ENCODE measurements at places on chromosomes 5 and 9.

DNA sequence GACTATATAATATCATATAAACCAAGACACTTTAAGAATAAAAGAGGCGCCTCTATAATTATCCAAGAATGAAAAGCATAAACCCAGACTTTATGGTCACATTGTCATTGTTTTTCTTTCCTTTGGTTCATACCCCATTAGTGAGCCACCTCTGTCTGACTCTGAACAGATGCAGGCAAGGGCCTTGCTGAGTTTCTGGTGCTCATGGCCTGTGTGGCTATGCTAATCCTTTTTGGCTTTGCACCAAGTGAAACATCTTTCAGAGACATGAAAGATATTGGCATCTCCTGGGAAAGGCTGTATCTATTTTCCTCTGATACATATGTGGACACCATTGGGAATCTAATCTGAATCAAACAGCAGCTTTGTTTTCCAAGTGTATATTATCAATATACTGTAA is 222.5 kb downstream of the CHSY3 start:
- H3K27ac ChIP-seq = no peak overlapping the region
- H3K4me1 ChIP-seq = no peaks in the 10 kb centered on the region
- no peak overlapping the region for H3K4me3 ChIP-seq
- DNase-seq = no peak
- H3K36me3 ChIP-seq = no peaks in the 10 kb centered on the region

GRCh38 chr9:34591248-34591916 is 1.9 kb upstream of the CNTFR start:
- H3K27ac ChIP-seq = no peak overlapping the region
- H3K36me3 ChIP-seq = no peaks in the 10 kb centered on the region
- peaks cover 84% of the 10 kb centered on the region for H3K27me3 ChIP-seq
- DNase-seq = peak; percentile 77
- H3K4me3 ChIP-seq = peak overlapping the region; percentile 68

DNA sequence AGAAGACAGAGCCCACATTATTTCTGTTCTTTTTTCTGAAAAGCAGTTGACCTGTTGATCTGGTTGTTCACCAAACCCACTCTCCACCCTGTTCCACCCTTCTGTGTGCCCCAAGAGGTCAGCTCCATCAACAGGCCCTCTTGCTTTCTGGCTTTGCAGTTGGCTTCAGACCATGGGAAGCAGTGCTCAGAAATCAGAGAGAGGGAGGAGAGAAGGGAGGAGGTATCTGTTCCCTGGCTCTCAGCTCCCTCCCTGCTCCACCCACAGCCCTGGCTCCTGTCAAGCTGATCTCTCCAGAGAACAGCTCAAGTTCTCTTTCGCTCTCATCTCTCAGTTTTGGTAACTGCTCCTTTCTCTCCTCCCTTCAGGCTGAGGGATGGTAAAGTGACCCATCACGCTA is 144.2 kb upstream of the RAI14 start:
- DNase-seq = peak; percentile 42
- no peaks in the 10 kb centered on the region for H3K36me3 ChIP-seq
- H3K27me3 ChIP-seq = no peaks in the 10 kb centered on the region

- peaks cover 2% of the 10 kb centered on the region for H3K4me1 ChIP-seq
- no peaks in the 10 kb centered on the region for H3K36me3 ChIP-seq
Measured at GRCh38 chr9:38277601-38278200, 114.8 kb upstream of the ALDH1B1 start.

DNA sequence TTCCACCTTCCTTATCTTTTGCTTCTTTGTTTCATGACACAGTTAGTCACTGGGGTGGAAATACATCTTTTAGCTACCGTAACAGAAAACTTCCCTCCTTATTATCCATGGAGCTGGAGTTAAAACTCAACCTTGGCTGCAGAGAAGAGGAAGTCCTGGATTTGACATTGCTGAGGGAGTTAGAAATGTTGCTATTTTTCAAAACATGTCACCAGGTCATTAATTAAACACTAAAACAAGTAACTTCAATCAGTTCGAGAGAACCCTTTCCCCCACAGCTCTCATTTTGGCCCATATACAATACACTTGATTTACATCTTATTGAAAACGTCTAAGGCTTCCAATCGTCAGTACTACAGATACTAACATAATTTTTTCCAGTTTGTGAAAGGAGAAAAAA is 237.9 kb upstream of the CD180 start:
- no peaks in the 10 kb centered on the region for H3K4me1 ChIP-seq
- H3K27me3 ChIP-seq = no peaks in the 10 kb centered on the region
- no peak overlapping the region for H3K4me3 ChIP-seq
- no peak for DNase-seq
- H3K36me3 ChIP-seq = no peaks in the 10 kb centered on the region
- no peak overlapping the region for H3K27ac ChIP-seq

DNA sequence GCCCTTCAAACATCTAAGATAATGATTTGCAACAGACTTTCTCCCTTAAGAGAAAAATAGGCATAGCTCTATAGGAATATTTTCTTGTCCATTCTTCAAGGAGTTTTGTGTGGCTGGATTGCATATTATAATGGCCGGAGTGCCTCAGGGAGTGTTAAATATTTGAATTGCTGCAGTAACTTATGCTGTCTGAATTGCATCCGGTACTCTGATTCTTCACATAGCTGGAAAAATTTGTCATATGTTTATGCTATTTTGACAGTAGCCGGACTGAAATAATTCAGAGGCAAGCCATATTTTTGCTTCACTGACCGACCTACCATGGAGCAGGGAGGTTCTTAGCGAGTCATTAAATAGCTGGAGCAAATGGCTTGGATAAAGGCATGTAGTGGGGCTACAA is 621.0 kb downstream of the ACTL7B start:
- H3K27me3 ChIP-seq = no peaks in the 10 kb centered on the region
- no peaks in the 10 kb centered on the region for H3K36me3 ChIP-seq
- H3K4me1 ChIP-seq = no peaks in the 10 kb centered on the region
- H3K4me3 ChIP-seq = no peak overlapping the region
- no peak overlapping the region for H3K27ac ChIP-seq
- DNase-seq = peak; percentile 56

GRCh38 chr5:71596169-71596568 is 9.0 kb downstream of the MCCC2 start:
- H3K27ac ChIP-seq = no peak overlapping the region
- H3K4me3 ChIP-seq = no peak overlapping the region
- H3K36me3 ChIP-seq = peaks cover 18% of the 10 kb centered on the region
- peaks cover 6% of the 10 kb centered on the region for H3K4me1 ChIP-seq
- no peak for DNase-seq

DNA sequence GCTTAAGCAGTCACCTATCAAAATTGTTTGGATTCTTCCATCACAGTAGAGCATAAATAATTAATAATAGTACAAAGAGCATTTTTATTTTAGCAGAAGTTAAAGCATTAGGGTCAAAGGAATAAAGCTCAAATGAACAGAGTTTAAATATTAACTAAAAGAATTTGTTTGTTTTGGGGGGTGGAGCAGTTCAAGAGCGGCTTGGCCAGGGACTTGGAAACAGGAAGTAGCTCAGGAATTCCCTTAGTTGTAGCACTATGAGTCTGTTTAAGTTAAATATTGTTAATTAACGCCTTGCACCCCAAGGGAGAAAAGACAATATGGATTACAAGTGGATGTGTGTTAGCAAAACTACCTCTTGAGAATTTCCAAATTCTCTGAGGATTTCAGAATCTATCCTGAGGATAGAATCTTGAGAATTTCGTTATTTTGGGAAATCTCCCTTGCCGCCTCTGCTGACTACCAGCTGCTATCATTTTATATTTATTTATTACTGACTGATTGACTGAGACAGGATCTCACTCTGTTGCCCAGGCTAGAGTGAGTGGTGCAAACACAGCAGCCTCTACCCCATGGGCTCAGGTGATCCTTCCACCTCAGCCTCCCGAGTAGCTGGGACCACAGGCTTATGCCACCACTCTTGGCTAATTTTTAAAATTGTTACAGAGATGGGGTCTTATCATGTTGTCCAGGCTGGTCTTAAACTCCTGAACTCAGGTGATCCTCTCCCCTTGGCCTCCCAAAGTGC is 96.7 kb upstream of the CHD1 start:
- no peaks in the 10 kb centered on the region for H3K27me3 ChIP-seq
- DNase-seq = peak; percentile 15
- H3K4me1 ChIP-seq = peaks cover 15% of the 10 kb centered on the region
- peak overlapping the region; percentile 54 for H3K27ac ChIP-seq

DNA sequence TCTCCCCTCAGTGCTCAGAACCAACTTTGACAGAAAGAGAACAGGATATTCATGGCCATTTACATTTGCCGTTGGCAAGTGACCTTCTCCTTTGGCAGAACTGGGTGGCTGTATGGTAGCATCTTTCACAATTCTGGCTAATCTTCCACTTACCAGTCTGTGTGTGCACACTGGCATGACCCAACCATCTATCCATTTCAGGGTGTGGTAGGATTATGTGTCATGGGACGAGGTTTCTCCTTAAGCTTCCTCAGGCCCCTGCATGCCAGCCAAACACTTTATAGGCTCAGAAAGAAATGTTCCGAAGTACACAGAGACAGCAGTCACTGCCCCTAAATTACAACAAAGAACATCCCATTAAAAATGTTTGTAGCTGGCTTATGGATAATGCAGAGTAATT is 497.1 kb downstream of the NFIB start:
- H3K4me1 ChIP-seq = no peaks in the 10 kb centered on the region
- no peaks in the 10 kb centered on the region for H3K36me3 ChIP-seq
- H3K27ac ChIP-seq = no peak overlapping the region
- H3K4me3 ChIP-seq = no peak overlapping the region
- no peak for DNase-seq
- H3K27me3 ChIP-seq = peaks cover 9% of the 10 kb centered on the region

DNA sequence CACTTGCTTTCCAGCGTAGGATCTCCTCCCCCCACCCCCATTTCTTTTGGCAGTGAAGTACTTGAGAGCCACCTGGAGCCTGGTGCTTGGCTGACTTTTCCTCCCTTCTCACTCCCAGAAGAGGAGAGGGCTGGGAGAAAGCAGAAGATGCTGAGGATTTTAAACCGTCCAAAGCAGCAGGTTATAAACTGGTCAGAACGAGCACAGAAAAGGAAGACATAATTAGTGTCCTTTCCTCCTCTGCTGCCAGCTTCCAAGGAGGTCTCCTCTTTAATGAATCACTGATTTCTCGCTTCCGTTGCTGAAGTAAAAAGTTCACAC is 563 bp upstream of the FGF10 start:
- H3K27me3 ChIP-seq = peaks cover 34% of the 10 kb centered on the region
- no peak overlapping the region for H3K27ac ChIP-seq
- peak overlapping the region; percentile 85 for H3K4me3 ChIP-seq
- H3K4me1 ChIP-seq = peaks cover 12% of the 10 kb centered on the region
- no peak for DNase-seq
- H3K36me3 ChIP-seq = no peaks in the 10 kb centered on the region
